ENCODE measurements at places on chromosomes 4 and X. TPM values are rescaled to one million over a fixed set of nuclear protein-coding genes. Genes with fewer than 3 reads are reported as not detected.

PRDM5 gene
- 7.3 TPM for total RNA-seq

PUDP gene
- 11.2 TPM for total RNA-seq

FAAH2 gene
- 4.1 TPM for total RNA-seq

OCIAD1 gene
- 86.3 TPM for total RNA-seq

RBMXL3 gene
- not detected for total RNA-seq

C4orf50 gene
- 0.16 TPM for total RNA-seq

RADX gene
- total RNA-seq = 2.6 TPM

ATOH1 gene
- total RNA-seq = not detected

HMX1 gene
- not detected for total RNA-seq

PNMA6A gene
- total RNA-seq = 0.33 TPM

NAP1L3 gene
- 0.57 TPM for total RNA-seq

MAGED2 gene
- total RNA-seq = 105 TPM

TCEAL8 gene
- 66.2 TPM for total RNA-seq

PCDH7 gene
- 0.94 TPM for total RNA-seq

ERAS gene
- total RNA-seq = not detected

MAGIX gene
- total RNA-seq = 3.0 TPM

COX7B2 gene
- total RNA-seq = not detected

CT45A2 gene
- total RNA-seq = not detected

RHOXF1 gene
- 2.6 TPM for total RNA-seq

PTPN13 gene
- 37.5 TPM for total RNA-seq

ASB12 gene
- total RNA-seq = not detected
